ENCODE measurements at places on chromosomes 1 and 21. TPM values are rescaled to one million over a fixed set of nuclear protein-coding genes. Genes with fewer than 3 reads are reported as not detected.
A peak's percentile ranks its signal among the peaks of the same experiment; 100 is the strongest.

Gene SGIP1
- 7.0 TPM for total RNA-seq

DNA sequence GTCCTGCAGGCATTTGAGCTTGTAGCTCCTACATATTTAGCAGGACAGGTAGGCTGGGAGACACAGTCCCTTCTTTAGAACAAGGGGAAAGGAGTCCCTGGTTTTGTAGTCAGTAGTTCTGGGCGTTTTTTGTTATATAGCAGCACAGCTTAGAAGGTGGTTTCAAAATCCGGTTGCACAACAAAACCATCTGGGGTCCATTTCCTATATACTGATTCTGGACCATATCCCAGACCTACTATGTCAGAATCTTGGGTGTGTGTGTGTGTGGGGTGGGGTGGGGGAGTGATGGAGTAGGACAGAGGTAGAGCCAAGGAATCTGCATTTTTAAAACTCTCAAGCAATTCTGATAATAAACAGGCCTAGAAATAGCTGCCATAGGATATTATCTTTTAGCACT lies 21.6 kb downstream of the METTL13 start:
- no peak for DNase-seq

Gene HSPA6
- total RNA-seq: 5.8 TPM

GRCh38 chr1:31621498-31621820 lies 4.0 kb downstream of the HCRTR1 start:
- DNase-seq: no peak

Gene DMBX1
- total RNA-seq: not detected

- no peak for DNase-seq
Observed at GRCh38 chr21:25936776-25937175, 202.0 kb downstream of the GABPA start.

DNA sequence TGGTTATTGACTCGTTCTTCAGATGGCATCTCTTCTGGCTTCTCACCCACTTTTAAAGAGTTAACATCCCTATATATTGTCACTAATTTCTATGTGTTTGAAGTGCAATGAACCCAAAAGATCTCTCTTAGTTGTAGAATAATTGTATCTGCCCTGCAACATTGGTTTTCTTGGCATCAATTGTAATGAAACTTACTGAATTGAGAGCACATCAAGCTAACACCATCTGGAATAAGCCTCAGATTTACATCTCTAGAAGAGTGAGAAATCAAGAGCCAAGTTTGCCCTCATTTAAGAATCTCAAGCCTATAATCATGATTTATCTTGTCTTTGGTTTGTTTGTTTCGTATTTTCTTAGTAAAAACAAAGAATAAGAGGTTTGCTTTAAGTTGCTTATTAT lies 372.6 kb upstream of the LRRC7 start:
- no peak for DNase-seq

DNA sequence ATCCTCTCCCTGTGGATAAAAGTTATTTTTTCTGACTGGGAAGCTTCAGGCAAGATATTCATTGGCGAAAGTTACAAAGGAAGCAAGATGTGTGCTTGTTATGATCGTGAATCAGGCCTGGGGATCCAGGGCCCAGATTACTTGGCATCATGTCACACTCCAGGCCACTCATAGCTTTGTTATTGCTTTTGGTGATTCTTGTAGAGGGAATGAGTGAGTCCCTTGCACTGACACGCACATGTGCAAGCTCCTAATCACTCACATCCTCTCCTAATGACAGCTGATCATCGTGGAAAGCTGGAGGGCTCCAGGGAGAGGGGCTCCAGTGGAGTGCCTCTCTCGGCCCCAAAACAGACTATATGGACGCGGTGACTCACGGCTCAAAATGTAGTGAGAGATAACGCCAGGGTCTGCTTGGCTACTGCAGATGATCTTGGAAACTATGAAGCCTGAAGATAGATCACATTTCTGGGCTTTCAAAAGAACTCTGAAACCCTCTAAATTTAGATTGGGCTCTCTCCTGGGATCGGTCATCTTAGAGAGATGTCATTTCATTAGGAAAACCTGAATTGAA lies 481.1 kb upstream of the USP24 start:
- DNase-seq: no peak

Gene SLAMF6
- 2.2 TPM for total RNA-seq

- DNase-seq: no peak
Observed at GRCh38 chr1:117633423-117633822, 27.6 kb downstream of the TENT5C start.

- no peak for DNase-seq
Observed at GRCh38 chr1:69645477-69645876, 77.8 kb downstream of the LRRC7 start.

DNA sequence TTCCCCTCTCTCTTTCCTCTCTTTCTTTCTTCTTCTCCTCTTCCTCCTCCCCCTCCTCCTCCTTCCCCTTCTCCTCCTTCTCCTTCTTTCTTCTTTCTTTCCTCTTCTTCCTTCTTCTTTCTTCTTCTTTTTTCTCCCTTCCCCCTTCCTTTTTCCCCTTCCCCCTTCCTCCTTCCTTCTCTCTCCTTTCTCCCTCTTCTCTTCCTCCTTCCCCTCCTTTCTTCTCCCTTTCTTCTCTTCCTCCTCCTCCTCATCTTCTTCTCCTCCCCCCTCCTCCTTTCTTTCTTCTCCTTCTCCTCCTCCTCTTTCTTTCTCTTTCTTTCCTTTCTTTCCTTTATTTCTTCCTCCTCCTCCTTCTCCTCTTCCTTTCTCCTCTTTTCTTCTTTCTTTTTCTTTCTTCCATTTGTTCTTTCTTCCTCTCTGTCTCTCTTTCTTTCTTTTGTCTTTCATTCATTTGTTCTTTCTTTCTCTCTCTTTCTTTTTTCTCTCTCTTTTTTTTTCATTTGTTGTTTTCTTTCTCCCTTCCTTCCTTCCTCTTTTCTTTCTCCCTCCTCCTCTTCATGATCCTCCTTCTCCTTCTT lies 26.5 kb downstream of the HRNR start:
- DNase-seq: no peak

Gene ATF3
- 17.3 TPM for total RNA-seq

- DNase-seq: no peak
Observed at GRCh38 chr1:155598842-155599331, 11.1 kb upstream of the MSTO1 start.

- no peak for DNase-seq
Observed at GRCh38 chr1:48680411-48681035, 96.2 kb downstream of the BEND5 start.

DNA sequence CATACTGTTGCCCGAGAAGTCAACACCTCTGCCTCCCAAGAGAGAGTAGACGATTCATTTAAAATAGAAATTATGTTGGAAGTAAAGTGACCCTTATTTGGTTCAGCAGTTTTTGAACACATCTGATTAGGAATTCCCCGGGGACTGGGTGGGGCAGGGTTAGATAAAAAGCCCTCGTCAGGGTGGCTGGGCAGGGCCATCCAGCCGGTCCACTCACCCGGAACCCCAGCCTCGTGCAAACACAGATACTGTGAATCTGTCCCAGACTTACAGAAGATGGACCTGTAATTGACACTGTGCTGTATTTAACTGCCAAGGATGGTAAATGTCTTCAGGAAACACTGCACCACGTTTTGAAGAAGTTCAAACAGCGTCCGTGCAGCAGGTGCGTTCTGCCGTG lies 63.7 kb downstream of the PRDM16 start:
- no peak for DNase-seq

GRCh38 chr1:238153253-238153652 lies 262.5 kb upstream of the ZP4 start:
- no peak for DNase-seq

GRCh38 chr1:36390411-36390810 lies 4.7 kb upstream of the STK40 start:
- DNase-seq: no peak

DNA sequence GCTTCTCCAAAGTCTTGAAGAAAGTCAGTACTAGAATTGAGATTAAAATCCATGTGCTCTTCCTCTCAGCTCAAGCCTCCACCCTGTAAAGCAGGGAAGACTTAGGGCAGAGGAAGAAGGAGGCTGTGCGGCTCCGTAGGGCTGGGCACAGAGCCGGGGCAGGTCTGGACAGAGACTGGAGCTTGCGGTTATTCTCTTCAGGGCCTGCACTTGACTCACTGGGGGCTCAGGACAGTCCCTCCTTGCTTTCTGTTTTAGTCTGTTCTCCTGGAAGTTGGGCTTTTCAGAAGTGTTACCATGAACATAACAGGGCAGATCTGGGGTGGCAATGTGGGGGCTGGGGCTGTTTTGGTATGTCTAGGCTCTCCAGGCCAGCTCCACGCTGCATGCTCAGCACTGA lies 21.6 kb upstream of the TRABD2B start:
- DNase-seq: no peak

DNA sequence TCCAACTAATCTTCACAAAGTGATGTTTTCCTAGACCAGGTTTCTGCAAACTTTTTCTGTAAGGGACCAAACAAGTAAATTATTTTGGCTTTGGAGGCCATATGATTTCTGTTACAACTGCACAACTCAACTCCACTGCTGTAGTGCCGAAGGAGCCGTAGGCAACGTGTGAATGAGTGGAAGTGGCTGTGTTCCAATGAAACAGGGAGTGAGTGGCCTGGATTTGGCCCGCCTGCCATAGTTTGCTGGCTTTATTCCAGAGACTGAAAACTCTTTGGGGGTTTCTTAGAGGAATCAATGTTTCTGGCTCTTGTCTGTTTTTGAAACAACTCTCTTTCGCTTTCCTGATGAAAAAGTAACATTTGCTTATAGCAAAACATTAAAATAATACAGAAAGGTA lies 12.6 kb upstream of the ACTL8 start:
- no peak for DNase-seq

Gene FYB2
- not detected for total RNA-seq

DNA sequence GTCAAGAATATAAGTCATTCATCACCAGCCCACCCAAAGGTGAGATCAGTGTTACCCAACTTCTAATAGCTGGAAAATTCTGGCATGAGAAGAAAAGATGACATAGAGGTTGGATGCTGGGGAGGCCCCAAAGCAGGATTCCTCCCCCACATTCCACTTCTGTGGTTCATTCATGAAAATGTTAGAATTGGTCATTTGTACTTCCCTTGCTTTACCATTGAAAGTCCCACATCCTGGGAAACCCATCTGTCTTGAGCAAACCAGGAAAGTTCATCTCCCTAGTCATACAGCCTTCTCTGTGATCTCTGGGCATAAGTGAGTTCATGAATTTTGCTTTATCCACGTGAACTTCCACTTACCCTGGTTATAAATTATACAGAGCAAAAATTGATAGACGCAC lies 66.8 kb downstream of the SERINC2 start:
- DNase-seq: no peak

GRCh38 chr1:60791226-60791625 lies 291.1 kb upstream of the NFIA start:
- no peak for DNase-seq

Gene ATP5PB
- 192 TPM for total RNA-seq

DNA sequence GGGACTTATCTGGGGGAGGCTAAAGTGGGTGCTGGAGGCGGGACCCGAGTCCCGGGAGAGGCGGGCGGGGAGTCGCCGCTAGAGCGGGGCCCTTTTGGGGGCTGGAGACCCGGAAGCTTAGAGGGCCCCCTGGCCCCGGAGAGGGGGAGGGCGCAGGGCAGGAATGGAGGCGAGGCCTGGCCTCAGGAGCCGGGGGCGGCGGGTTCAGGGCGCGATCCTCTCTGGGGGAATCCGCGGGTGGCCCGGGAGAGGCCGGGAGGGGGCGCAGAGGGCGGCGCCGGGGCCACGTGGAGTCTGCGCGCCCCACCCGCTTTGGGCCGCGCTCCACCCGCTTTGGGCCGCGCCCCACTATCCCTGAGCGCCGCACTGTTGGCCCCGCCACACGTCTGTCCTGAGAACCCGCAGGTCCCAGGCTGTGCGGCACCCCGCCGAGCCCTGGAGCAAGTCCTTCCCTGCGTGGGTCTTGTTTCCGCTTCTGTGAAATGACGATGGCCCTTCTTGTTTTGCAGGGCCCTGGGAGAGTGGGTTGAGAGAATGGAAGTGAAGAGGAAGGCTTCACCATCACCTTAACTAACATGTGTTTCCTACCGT lies 84.4 kb downstream of the NKAIN1 start:
- DNase-seq: peak; percentile 48

GRCh38 chr1:5858844-5859407 lies 133.3 kb downstream of the NPHP4 start:
- no peak for DNase-seq

Gene ITLN2
- not detected for total RNA-seq

- no peak for DNase-seq
Observed at GRCh38 chr1:44503625-44504024, 98.6 kb downstream of the RNF220 start.

Gene MTARC1
- 13.2 TPM for total RNA-seq

GRCh38 chr1:5960336-5960735 lies 31.9 kb downstream of the NPHP4 start:
- no peak for DNase-seq

Gene GBP5
- 4.2 TPM for total RNA-seq

DNA sequence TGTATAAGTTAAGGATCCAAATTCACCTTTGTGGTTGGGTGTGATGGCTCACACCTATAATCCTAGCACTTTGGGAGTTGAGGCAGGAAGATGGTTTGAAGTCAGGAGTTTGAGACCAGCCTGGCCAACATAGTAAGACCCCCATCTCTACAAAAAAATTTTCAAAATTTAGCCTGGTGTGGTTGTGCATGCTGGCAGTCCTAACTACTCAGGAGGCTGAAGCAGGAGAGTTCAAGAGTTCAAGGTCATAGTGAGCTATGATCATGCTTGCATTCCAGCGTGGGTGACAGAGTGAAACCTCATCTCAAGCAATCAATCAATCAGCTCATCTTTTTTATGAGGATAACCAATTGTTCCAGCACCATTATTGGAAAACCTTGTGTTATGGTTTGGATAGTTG lies 16.5 kb upstream of the SLC1A7 start:
- DNase-seq: no peak

- DNase-seq: no peak
Observed at GRCh38 chr1:214067397-214067796, 79.6 kb downstream of the PROX1 start.

GRCh38 chr1:35568975-35569395 lies 4.1 kb upstream of the TFAP2E start:
- peak; percentile 69 for DNase-seq

DNA sequence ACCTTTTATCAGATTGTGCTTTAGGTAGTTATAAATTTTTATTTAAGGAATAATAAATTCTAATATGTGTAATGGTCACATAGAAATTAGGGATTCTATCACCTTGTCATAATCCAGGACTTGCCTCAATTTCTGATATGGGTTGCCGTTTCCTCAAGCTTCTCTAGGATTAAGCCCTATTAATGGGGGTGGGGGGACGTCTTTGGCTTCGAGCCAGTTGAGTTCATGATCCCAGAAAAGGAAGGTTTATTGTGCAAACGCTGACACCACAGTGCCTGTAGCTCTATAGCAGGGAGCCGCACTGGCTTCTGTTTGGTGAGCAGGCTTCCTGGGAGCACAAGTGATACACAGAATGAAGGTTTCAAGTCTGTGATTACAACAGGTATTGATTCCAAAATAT lies 22.0 kb upstream of the VAMP3 start:
- DNase-seq: no peak

GRCh38 chr1:20302108-20302471 lies 11.4 kb downstream of the VWA5B1 start:
- no peak for DNase-seq

- DNase-seq: no peak
Observed at GRCh38 chr1:159594625-159595405, 7.2 kb downstream of the APCS start.

All from mucosa of gallbladder (tissue), 1 donor.